ENCODE measurements at places on chromosomes 3 and 15. TPM values are rescaled to one million over a fixed set of nuclear protein-coding genes. Genes with fewer than 3 reads are reported as not detected.
A peak's percentile ranks its signal among the peaks of the same experiment; 100 is the strongest.

DNA sequence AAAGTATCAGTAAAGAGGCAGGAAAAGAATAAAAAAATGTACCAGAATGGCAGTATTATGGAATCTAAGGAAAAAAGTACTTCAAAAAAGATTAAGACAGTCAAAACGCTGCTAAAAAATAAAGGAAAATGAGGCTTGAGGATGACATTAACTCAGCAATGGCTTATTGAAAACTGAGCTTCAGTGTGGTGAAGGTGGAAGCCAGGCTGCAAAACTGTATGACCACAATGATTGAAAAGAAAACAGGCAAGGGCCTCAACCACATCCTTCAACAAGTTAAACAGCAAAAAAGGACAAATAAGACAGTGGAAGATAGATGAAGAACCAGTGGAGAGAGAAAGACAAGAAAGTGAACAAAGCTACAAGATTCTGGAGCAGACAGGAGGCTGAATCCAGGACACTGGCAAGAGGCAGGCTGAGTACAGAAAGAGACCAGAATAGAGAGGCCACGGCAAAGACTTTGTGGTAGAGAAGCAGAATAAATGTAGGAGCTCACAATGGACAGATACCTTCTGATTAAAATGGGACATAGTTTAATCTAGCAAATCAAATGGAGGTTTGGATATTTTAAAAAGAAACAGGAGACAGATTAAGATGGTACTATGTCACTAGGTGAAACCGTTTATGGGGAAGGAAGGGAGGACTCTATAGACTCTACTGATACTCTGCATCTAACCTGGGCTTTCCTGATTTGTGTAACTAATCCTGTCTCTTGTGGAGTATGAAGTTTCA is 86.1 kb downstream of the TJP1 start:
- peak; percentile 61 for DNase-seq

DNA sequence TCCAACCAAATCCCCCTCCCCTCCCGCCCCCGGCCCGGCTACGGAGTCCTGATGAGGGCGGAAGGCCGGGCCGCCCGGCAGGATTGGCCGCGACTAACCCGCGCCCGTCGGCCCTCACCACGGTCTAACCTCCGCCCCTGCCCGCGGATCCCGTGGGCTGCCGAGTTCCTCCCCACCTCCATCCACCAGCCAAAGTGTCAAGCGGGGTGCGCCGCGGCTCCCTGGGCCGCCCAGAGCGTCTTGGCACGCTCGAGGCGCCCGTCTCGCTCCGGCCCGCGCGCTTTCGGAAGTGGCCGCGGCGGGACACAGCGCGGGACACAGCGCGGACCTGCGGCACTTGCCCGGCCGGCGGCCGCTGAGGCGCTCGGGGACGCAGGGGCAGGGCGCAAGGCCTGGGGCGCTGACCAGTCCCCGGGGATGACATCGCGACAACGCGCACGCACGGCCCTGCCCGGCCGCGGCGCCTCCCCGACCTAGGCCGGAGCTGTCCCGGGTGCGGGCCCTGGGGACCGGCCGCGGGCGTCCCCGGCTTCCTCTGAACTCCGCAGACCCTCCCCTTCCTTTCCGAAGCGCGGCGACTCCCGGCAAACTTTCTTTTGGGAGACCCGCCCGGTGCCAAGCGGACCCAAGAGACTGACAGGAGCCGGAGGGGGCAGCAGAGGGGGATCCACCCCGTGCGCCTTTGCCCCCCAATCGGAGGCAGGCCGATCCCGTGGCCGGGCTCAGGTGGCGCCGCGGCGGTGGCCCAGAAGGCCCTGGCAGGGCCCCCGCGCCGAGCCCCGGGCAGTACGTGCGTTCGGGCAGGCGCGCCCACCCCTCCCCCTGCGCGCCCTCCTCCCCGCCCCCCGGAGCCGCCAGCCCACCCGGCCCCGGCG is 112.8 kb upstream of the ICE2 start:
- peak; percentile 90 for DNase-seq

GRCh38 chr15:88543065-88543776 is 3.3 kb downstream of the DET1 start:
- DNase-seq = no peak

FGF7 gene
- total RNA-seq = 377 TPM

DNA sequence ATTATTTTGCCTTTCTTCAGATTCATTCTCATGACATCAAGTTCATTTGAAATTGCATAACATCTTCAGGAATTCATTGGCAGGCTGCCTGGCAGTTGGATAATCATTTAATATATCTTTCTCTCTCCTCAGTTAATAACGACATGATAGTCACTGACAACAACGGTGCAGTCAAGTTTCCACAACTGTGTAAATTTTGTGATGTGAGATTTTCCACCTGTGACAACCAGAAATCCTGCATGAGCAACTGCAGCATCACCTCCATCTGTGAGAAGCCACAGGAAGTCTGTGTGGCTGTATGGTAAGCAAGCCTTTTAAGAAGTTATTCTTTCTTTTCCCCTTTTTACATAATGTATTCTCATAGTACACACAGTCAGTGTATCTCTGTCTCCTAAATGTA is 38.2 kb downstream of the TGFBR2 start:
- DNase-seq = no peak

DNA sequence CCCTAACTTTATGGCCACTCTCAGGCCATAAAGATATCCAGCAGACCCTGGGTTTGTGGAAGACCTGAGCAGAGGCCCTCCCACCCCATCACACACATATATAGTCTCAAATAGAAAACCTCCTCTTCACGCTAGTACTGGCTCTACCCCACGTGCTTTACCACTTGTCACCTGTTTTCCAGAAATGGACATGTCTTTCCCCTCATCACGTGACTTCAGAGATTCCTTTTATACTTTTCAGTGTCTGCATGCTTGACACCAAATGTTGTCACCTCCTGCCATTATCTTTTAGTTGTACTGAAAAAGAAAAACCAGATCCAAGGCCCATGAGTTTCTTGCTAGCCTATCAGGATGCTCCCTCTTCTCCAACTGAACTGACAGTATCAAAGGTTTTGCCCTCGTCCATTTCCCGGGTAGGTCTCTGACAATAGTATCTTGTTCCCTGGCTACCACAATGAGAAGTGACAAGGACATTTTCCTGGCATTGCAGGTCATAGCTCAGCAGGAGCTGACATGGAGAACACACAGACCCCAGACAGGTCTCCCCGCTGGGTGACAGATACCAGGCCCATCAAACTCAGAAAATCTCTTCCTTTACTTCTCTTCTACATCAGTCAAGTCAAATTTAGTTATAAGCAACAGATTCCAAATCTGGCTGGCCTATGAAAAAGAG is 650.0 kb upstream of the CFAP20DC start:
- DNase-seq = no peak

- no peak for DNase-seq
Measured at GRCh38 chr3:145188079-145188770, 972.8 kb downstream of the PLOD2 start.

GRCh38 chr3:177005718-177006405 is 191.4 kb downstream of the TBL1XR1 start:
- no peak for DNase-seq

STOML1 gene
- total RNA-seq = 15.0 TPM

CFAP91 gene
- 0.59 TPM for total RNA-seq

- DNase-seq = peak; percentile 35
Measured at GRCh38 chr15:89824607-89824867, 9.9 kb upstream of the ANPEP start.
